ENCODE measurements at places on chromosomes 16 and 17. TPM values are rescaled to one million over a fixed set of nuclear protein-coding genes. Genes with fewer than 3 reads are reported as not detected.
A peak's percentile ranks its signal among the peaks of the same experiment; 100 is the strongest.

DNA sequence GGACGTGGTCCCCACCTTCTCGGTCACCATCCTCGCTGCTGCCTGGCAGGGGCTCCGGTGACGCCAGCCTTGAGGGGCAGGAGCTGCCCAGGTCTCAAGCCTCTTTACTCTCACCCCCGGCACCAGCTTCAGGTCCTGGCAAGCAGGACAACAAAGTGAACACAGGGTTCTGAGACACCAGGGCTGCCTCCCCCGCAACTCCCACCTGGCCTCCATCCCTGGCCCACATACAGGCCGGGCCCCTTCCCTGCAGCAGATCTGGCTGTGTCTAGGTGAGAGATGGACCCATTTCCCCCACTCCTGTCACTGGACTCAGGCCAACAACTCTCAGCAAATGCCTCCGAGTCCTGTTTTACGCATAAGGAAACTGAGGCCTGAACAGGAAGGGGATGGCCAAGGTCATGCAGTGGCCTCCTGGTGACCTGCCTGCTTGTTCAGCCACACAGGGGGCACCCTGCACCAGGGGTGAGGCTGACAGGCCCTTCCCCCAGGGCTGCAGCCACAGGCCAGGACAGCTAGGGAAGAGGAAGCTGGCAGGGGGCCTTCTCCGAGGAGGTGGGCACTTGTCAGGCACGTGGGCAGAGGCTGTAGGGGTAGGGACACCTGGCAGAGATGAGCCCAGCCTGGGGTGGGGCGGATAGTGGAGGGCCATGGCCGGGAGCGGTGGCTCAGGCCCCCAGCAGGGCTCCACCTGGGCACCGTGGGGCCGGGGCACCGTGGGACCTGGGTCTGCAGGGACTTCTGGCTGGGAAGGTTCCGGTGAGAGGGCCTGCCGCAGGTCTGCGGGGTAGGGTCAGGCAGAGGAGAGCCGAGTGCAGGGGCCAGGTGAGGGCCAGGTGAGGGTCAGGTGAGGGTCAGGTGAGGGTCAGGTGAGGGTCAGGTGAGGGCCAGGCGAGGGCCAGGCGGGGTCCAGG, 46.7 kb upstream of the PVALEF start:
- no peak overlapping the region for H3K27ac ChIP-seq
- H3K4me3 ChIP-seq = no peak overlapping the region
- peaks cover 88% of the 10 kb centered on the region for H3K36me3 ChIP-seq
- H3K27me3 ChIP-seq = no peaks in the 10 kb centered on the region
- peaks cover 8% of the 10 kb centered on the region for H3K4me1 ChIP-seq

DNA sequence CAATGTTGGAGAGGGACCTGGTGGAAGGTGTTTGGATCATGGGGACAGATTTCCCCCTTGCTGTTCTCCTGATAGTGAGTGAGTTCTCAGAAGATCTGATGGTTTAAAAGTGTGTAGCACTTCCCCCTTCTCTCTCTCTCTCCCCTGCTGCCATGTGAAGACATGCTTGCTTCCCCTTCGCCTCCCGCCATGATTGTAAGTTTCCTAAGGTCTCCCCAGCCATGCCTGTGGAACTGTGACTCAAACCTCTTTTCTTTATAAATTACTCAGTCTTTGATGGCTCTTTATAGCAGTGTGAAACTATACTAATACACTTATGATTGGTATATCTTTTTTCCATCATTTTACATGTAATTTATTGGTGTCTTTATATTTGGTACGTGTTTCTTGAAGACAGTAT, 13.4 kb downstream of the ADGRG5 start:
- no peak overlapping the region for H3K4me3 ChIP-seq
- H3K27me3 ChIP-seq = no peaks in the 10 kb centered on the region
- H3K4me1 ChIP-seq = no peaks in the 10 kb centered on the region
- no peaks in the 10 kb centered on the region for H3K36me3 ChIP-seq
- no peak overlapping the region for H3K27ac ChIP-seq

- no peaks in the 10 kb centered on the region for H3K4me1 ChIP-seq
- H3K27me3 ChIP-seq = no peaks in the 10 kb centered on the region
- peaks cover 4% of the 10 kb centered on the region for H3K36me3 ChIP-seq
- no peak overlapping the region for H3K4me3 ChIP-seq
Observed at GRCh38 chr16:64950262-64950661, 171.6 kb downstream of the CDH11 start.

- peak overlapping the region; percentile 63 for H3K27ac ChIP-seq
- DNase-seq = no peak
- H3K4me1 ChIP-seq = peaks cover 25% of the 10 kb centered on the region
- H3K36me3 ChIP-seq = no peaks in the 10 kb centered on the region
Observed at GRCh38 chr17:82023447-82024241, 539 bp downstream of the LRRC45 start.

The CDRT15 gene
- not detected for total RNA-seq

The OR3A2 gene
- not detected for total RNA-seq

Data from spleen (tissue), 13 donors.